Right lobe of liver (tissue), 6 donors: ENCODE measurements at places on chromosomes 4 and X. TPM values are rescaled to one million over a fixed set of nuclear protein-coding genes. Genes with fewer than 3 reads are reported as not detected.

The CCSER1 gene
- total RNA-seq: 0.15 TPM

The ART3 gene
- not detected for total RNA-seq

The ARHGAP36 gene
- not detected for total RNA-seq

The XG gene
- total RNA-seq: not detected

The NSDHL gene
- total RNA-seq: 38.2 TPM

The ADAMTS3 gene
- 0.12 TPM for total RNA-seq

- DNase-seq: no peak
Measured at GRCh38 chr4:183299464-183299863, 20.6 kb downstream of the CLDN22 start.
